ENCODE measurements at places on chromosomes 4 and X.

DNA sequence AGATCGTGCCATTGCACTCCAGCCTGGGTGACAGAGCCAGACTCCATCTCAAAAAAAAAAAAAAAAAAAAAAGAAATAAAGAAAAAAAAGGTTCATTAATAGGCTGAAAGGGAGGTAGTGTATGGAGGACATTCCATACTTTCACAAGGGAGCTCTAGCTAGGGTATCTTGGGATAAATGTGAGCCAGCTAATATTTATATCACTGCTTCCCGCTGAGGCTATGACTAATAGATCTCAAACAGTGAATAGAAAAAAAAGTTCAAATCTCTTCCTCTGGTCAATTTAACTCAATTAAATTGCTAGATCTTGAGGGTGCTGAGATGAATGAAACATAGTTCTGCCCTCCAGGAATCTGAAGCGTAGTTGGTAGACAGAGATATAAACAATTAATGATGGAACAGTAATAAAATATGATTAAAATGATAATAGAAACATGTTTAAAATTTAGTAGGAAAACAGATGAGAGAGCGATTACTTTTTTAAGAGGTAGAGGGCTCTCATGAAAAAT, 55.7 kb upstream of the SHISA3 start:
- DNase-seq, result no peak

DNA sequence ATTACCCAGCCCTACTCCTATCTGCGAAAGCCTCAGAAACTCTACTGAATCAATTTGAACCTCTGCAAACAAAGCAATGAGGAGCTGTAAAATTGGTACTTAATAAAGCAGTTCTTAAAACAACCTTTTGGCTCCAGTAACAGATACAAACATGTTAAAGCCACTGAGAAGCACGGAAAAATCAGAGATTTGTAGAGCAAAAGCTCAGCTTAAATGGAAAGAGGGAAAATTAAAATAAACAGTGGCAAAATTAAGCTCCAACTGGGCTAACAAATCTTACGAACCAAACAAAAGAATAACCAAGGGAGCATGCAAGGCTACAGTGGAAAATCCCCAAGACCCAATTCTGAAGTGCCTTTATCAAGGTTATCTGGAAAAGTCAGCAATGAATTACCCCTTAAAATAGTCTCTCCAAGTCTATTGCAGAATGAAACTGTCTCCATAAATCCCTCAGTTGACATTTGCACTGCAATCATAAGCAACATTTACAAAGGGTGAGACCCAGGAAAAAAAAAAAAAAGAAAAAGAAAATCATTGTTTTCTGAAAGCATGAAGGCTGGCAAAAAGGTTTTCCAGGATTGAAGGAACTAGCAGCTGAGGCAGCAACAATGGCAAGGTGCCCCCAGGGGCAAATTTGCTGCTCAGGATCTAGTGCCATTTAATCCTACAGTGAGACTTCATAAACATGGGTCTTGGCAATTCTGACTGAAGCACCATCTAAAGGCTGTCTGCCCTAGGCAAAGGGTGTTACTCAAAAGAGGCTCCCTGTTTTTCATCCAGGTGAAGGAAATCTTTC, 40.1 kb downstream of the USP46 start:
- no peak for DNase-seq

- no peak for DNase-seq
Measured at GRCh38 chr4:155908187-155909139, 5.0 kb downstream of the TDO2 start.

DNA sequence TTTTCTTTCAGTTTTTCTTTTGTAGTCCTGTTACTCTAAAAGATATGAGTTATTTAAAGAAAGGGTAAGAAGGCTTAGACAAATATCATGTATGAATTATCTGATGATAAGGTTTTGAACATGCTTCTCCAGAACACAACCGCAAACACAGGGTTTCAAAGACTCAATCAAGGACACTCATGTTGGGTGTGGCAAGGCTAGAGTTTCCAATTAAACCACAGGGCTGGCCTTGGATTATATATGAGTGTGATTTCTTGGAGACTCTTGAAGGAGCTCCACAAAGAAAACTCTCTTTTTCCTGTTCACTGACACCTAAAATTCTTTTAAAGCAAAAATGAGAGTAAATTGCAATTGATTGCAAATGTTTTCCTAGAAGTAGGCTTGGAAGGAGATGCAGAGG, 110.1 kb upstream of the PDLIM3 start:
- no peak for DNase-seq

DNA sequence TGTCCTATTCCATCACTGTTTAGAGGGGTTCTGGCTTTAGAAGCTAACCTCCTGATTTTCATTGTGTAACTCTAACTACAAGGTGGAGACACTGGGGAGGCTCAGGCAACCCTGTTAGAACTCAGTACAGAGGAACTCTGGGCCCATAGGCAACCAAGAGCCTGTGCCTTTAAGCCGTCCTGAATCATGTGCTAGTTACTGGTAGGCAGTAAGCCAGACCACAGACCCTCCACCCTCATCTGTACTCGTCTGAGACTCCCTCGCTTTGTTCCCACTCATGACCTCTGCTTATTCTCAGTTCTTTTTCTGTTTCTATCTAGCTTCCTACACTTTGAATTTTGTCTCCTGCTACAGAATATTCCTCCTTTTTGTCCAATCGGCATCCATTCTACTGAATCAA, 31.4 kb downstream of the TBC1D1 start:
- no peak for DNase-seq

DNA sequence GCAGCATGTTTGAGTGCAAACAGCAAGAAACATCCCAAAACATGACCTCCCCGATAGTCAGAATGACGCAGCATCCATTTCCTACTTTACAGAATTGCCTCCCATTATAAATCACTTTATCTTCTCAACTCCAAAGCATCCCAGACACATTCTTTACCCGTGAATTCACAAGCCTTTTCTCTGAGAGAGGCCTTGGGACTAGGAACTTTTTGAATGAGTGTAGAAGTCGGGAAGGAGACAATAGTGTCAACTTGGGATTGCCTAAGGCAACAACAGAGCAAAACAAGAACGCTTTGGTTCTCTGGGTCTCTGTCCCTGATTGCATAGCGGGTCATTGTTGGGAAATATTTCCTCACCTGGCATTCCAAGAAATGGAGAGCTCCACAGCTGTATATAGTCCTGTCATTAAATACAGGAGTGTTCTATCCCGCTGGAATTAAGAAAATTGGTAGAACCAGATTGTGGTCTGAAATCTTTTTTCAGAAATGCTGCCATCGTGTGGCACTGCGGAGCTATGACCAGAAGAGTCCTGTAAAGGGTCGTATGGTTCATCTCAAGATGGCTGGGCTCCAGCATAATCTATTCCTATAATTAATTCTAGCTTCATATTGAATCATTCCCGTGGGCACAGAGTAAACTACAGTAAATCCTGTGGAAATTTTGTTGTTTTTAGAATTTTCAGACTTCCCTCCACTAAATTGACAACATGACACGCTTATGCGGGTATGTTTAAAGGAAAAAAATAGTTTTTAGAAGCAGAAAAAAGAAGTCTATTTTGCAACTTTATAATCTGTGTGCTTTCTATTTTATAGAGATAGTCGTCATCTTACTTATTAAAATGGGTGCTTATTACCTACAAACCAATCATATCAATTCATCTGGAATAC, 2.0 kb upstream of the SPP1 start:
- DNase-seq, result no peak

DNA sequence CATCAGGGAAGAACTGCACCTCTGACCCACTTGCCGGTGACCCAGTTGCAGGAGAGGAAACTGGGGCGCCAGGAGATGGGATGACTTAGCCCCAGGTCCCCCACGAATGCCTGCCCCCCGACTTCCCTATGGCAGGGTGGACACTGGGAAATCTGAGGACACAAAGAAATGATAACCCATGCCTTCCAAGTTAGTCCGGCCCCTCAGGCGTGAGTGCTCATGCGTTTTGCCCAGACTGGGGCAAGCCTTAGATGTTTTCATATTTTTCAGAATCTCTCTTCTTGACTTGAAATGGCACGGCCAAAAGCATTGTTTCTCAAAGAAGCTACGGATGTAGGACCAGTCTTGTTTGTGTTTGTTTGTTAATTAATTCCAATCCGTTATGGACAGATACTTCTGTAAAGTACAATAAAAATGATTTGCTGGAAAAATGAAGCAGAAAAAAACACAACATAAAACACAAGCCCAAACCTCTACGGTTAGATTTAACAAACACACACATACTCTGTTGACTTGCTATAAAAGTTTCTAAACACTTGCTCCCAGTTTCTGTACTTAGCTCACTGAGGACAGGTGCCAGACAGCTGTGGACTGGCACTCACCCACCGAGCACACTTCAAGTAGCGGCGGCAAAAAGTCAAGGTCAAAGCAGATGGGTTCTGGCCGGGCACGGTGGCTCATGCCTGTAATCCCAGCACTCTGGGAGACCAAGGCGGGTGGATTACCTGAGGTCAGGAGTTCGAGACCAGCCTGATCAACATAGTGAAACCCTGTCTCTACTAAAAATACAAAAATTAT, 341.5 kb downstream of the BCOR start:
- DNase-seq, result no peak

- no peak for DNase-seq
Measured at GRCh38 chr4:113901994-113902787, 77.3 kb downstream of the ARSJ start.

DNA sequence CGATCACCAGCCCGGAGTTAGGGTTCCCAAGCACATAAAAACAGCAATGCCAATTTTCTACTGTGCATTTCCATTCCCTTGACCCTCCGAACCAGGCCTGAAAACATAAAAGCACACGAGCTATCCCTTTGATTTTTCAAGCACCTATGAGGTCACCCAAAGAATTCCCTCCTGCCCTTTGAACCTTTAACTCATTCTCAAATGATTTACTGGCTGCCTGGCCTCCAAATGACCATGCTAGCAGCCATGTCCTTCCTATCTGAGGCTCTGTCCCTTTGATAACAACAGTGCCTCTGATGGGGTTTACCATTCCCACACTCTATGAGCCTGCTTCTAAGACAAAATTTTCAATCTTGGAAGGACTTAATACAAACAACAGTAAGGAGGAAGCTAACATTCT, 15.2 kb downstream of the SHROOM4 start:
- no peak for DNase-seq

- DNase-seq, result no peak
Measured at GRCh38 chr4:173405840-173406606, 7.1 kb upstream of the SCRG1 start.

DNA sequence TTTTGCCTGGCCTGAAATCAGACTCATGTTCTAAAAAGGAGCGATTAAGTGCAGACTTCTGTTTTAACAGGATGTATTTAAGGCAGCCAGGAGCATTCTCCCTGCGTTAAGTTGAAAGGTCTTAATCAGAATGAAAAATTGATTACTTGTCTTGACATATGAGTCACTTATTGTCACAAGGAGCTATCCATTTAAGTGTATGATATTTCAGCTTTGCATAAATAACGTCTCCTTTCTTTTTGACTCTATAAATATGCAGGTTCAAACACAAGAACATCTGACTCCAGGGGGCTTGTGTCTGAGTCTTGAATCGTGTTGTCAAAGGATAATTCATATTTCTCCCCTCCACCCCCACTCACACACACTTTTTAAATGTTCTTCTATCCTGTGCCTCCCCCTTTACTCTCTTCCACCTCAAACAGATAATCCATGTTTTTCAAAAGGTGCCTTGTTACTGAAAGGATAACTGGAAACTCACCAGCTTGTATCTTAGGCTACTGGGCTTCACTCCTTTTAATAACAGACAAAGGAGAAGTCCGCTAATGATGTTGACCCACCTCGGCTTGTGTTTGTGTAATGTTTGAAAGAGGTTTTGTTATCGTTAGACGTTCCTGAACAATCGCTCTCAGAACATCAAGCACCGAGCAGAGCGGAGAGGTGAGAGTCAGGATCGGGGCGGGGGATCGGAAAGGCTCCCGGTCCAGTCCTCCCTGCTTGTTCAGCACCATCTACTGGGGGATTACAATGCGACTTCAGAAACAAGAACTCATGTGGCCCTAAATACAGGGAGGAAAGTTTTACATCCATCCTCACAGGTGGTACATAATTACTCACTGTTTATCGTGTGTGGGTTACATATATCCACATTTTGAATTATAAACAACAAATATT, 107.5 kb upstream of the RPL34 start:
- DNase-seq, result peak; percentile 54

DNA sequence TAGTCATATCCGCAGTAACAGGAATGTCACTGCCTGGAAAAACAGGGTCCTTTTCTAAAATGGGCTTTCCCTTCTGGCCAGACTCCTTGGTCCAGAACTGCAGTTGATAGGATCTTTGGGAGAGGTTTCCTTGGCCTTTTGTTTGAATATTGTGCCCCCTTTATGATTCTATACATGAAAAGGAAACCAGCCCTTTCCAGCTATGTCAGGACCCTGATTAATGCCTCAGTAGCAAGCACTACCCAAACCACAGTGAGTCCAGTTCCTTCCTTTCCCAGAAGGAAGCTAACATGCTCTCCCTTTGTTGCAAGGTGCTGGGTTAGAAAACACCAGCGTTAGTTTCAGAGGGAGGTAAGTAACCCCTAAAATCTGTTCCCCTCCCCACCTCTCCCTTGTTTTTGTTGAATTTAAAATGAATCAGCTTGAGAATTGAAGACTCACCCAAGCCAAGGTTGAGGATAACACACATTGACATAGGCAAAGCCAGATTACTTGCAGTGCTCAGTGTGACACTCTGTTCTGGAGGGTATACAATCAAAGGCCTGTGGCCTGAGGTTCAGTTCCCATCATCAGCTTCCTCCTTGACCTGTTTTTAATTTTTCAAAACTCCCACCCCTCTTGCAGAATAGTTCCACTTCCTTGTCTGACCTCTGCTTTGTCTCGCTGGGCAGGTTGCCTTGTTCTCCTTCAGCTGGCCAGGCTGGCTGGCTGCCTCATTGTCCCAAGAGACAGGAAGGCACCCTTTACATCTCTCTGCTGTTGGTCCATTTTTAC, 87.6 kb upstream of the PLAC1 start:
- DNase-seq, result no peak

DNA sequence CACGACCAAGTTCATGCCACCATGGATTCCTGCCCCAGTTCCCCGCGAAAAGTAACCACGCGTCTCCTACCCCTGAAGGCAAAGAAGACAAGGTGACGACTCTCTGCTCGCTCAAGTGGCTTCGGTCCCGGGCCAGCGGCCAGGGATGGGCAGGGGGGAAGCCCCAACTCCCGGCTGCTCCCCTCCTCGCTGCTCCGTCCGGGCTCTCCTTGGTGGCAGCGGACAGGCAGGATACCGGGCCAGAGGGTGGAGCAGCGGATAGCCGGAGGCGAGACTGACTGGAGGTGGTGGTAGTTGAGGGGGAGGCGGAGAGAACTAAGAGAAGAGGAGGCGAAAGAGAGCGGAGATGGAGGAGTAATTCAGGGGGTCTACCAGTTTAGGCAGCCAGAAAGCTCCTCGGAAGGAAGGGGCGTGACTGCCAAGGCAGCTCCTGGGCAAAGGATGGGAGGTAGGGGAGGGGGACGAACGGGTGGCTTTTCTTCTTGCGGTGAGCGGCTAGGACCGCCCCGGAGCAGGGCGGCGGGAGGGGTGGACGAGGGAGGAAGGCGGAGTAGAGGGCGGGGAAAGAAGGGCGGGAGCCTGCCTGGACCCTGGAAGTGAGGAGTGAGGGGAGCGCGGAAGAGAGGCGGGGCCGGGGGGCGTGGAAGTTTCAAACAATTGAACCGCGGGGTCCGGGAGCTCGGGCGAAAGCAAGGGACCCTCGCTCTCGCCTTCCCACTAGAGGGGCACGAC, at the start of gene AMOT:
TSS of gene AMOT (minus strand) at position 450 of the 732 bp plus-strand sequence. CDS start 17,705 bp downstream, outside the sequence.
- peak; percentile 78 for DNase-seq

- DNase-seq, result no peak
Measured at GRCh38 chr4:170008371-170008770, 17.8 kb downstream of the MFAP3L start.
